ENCODE measurements at places on chromosomes 6 and 20.
A peak's percentile ranks its signal among the peaks of the same experiment; 100 is the strongest.

DNA sequence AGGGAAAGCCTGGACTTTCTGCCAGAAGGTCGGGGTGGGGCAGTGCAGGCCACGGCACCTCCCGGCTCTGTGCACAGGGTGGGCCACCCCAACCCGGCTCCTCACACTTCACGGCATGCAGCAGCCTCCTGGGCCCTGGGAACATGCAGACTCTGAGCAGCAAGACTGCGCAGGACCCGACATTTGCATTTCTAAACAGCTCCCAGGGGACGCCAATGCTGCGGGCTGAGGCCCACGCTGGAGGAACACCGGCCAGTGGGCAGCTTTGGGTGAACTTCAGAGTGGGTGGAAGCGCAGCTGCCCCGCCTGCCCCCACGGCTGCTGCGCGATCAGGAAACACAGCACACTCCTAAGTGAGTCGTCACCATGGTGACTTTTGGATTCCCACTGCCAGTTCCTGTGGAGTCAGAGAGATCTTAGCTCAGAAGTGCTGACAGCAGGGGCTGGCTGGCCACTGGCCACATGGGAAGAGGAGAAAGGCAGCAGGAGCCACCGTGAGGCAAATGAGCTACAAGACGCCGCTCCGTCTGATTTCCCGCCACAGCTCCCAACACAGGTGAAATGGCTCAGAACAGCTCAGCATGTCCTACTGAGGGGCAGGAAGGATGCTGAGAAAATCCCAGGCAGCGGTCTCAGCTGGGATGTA, 52.1 kb downstream of the RNASET2 start:
- no peak for DNase-seq

- no peak for DNase-seq
These were observed 211.0 kb upstream of the RIMS1 start for GRCh38 chr6:71675386-71675785.

- no peak for DNase-seq
These were observed 138.0 kb downstream of the NFATC2 start for GRCh38 chr20:51404297-51405060.

GRCh38 chr20:53708129-53708968, 114.7 kb upstream of the ZNF217 start:
- peak; percentile 60 for DNase-seq

- peak; percentile 3 for DNase-seq
These were observed 2.3 kb upstream of the RAMACL start for GRCh38 chr6:166588691-166589336.

DNA sequence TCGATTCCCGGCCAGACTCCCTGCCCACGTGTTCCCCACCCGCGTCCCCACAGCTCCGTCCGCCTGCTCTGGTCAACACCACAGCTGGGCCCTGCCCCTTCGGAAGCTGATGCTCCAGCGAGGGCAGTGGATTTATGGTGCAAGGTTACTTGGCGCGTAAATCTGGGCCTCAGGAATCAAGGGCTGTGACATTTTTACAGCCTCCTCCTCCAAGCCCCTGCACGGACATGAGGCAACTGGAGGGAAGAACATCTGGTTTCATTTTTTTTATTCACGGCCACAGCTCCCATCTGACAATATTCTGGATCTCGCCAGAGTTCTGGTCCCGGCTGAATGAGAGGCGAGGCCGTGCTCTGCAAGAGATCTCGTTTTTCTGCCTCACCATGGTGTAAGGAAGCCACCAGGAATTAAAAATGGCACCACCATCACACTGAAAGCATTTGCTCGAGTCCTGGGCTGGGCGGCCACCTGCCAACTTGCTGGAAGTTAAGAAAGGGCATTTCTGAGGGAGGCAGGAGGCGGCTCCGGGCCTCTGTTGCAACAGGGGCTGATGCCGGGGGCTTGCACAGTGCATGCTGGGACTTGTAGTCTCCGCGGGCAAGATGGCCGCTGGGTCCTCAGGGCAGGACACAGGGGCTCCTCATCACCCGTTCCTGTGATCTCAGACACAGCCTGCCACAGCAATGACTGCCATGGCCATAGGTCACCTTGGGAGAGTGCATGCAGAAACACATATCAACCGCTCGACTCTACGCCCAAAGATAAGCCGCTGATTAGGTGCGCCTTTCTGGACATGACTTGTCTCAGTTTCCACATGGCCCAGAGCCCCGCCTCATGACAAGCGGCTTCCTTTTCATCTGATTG, 148.5 kb downstream of the LY86 start:
- no peak for DNase-seq

GRCh38 chr6:149454346-149454848, 30.4 kb downstream of the ZC3H12D start:
- no peak for DNase-seq

DNA sequence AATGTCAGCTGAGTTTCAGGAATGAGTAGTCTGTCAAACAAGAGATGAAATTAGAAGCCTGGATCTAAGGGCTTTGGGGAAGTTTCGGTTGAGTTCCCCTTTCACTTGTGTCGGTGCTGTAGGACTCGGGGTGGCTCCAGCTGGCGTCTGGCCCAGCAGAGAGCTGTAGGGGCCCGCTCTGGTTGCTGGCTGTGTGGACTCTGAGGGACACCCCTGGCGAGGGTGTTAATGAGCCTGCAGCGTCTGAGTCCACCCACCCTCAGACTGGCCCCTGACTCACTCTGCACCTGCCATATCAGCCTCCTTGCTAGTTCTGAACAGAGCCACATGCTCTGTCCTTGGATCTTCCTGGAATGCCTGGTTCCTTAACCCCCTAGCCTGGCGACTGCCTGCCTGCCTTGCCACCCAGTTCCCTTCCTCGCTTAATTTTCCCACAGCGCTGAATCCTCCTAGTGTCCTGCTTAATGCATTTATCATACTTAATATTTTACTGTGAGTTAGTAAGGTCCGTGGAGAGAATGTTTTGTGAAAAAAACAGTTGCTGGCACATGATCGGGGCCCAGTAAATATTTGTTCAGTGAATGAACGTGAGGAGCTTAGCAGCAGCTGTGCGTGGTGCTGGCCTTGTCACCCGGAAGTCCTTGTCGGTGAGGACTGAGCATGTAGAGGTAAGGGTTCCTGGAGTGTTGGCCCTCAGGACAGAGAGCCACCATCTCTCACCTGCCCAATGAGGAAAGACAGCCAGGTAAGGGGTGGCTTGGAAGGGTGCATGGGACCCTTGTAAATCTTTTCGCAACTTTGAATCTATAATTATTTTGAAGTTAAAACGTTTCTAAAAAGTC, 1.6 kb downstream of the DNAJC5 start:
- DNase-seq, result no peak

DNA sequence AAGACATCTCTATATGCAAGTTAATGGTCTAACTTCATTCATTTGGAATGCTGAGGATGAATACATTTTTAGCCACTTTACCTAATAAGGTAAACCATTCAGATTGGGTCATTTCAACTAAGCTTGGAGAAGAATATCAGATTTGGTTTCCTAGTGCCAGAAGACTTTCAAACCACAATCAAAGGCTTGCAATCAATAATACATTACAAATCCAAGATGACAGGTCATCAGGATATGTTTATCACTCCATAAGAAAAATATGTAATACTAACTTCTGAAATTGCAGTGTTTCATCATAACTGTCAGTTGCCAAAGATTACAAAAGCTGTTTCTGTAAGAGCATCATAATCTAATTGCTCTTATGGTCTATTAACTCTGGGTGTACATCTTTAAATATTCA, 654.0 kb downstream of the COL12A1 start:
- no peak for DNase-seq

- no peak for DNase-seq
These were observed 36.8 kb downstream of the FOXQ1 start for GRCh38 chr6:1348675-1349074.

DNA sequence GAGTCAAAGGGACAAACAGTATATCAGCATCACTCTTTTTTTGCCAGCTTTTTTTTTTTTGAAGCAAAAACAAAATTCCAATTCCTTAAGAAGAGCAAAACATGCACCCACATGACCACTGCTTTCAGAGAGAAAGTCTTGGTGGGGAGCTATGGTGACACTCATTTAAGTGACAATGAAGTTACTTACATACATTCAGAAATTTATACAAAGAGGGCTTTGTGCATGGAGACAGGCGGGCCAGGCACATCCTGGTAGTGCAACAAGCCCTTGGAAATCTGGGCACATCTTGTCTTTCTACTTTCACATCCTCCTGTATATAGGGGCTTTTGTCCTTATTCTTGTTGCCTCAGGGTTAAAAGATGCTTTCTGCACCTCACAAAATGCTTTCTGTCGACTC, 55.9 kb downstream of the IL22RA2 start:
- no peak for DNase-seq

- no peak for DNase-seq
These were observed 103.6 kb downstream of the MAP3K7 start for GRCh38 chr6:90483116-90483839.

- no peak for DNase-seq
These were observed 13.7 kb downstream of the SOD2 start for GRCh38 chr6:159679091-159680077.

DNA sequence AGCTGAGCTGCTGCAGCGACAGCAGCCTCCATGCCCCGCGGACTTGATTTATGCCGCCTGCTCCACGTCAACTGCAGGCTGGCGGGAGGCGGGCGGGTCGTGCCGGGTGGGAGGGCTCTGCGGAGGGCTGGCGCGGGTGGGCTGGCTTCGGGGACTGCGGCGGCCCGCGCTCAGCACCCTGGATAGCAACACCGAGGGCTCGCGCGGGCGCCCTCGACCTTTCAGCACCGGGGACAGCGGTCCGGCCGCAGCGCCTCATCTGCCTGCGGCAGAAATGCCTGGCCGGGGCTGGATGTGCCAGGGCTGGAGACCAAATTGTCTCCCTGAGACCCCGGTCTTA, 792 bp downstream of the SNAP25 start:
- DNase-seq, result peak; percentile 23

DNA sequence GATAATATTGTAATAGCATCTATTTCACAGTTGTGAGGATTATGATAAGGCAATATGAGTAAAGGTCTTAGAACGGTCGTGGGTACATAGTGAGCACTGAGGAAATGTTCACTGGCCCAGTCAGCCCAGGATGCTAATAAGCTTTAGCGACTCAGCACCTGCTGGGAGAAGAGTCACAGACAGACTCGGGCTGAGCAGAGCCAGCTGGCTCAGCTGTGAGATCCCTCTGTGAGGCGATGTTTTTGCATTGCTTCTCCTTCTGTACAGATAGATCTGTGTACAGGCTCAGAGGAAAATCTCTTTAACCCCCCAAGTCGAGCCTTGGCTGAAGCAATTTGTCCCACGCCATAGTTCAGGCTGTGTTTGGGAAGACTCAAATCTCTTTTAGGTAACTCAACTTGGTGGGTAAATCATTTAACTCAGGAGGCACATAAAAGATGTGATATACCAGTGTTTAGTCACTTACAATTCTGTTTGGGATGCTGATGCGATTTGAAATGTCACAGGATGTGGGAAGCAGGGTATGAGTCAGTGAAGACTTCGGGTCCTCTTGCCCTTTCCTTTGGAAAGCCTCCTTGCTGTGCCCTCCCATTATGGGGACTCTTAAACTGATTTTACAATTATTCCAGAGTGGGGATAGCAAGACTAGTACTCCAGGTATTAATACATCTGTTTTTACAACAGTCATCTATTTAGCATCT, 53.1 kb downstream of the PHACTR1 start:
- DNase-seq, result no peak

DNA sequence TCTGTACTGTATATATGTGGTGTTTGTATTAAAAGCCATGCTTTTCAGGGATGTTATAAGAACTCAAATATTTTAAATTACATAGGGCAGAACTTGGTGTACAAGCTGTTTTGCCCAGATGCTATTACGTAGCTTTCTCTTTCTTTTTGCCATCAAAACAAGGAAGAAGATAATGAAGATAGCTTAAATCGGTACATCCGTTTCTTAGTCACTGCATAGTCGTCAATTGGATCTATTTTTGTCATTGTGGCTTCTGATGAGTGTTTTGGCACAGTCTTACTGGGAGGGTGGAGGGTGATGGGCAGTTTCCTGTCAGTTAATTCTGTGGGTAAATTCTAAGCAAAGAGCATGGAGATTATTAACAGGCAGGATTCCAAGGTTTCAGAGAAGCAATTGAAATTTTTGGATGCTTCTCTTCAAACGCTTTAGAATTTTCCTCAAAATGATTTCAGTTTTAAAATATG, 649.1 kb upstream of the GJE1 start:
- DNase-seq, result peak; percentile 56

DNA sequence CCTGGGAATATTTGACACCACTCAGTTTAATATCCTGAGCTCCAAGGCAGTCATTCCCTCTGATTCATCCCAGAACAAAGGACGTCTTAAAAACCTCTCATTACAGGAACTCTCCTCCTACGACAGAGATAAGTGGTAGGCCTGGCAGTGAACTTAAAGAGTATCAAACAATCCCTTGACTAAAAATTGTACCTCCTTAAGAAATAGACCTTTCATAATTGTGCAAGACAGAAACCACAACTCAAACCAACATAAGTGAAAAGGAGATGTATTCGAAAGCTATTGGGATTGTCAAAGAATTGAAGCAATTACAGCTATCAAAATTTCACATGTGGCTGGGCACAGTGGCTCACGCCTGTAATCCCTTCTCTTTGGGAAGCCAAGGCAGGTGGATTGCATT, 19.1 kb upstream of the BNIP5 start:
- no peak for DNase-seq

DNA sequence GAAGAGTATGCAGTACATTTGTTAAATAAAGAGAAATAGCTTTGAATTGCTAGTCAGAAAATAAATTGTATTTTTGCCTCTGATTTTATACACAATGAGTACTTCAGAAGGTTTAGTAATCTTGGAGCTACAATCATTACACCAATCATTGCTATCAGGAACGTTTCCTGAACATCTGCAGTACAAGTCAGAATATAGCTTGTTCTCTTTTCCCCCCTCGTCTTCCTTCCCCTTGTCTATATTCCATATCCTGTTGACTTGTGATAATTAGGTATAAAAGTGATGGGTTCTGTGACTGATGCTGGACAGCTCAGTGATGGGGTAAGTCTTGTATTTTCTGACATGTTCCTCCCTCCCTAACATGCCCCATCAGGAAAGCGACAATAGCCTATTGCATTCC, 94.0 kb downstream of the AHI1 start:
- no peak for DNase-seq

DNA sequence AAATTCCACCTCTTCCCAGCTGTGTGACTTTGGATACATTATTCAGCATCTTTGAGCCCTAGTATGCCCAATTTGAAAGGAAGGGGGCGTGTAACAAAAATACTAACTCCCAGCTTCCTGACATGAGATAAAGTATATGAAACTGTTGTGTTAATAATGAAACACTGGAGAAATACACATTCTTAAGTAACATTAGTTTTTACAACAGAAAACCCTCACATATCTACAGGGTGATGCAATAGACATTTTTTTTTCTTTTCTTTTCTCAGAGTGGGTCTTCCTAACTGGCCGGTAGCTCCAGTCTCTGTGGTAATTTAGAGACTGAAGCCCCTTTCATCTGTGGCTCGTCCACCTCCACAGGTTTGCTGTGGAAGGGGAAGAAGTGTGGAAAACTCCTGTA, 79.5 kb downstream of the CD83 start:
- DNase-seq, result no peak

DNA sequence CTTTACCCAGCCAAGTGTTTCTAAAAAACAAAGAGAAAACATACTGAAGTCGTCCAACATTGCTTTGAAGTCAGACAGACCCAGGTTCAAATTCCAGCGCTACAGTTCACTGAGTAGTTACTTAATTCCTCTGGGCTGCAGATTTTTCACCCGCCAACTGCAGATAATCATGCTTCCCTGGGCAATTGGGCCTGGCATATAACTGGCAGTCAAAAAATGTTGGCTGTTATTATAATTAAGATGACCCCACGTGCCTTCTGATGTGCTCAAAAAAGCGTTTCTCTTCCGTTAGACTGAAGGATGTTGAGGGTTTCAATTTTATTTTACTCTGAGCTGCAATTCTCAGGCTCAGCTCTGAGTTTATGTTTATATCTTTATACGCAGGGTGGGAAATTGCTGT, 156.1 kb upstream of the CITED2 start:
- DNase-seq, result no peak

- DNase-seq, result no peak
These were observed 42.8 kb downstream of the MYH7B start for GRCh38 chr20:34998331-34998950.
